ENCODE measurements at places on chromosomes 3 and 15.

GRCh38 chr3:12984023-12984823, 89.0 kb downstream of the IQSEC1 start:
- no peak for DNase-seq

- no peak for DNase-seq
Observed at GRCh38 chr3:38650248-38650951, 913 bp upstream of the SCN5A start.

- no peak for DNase-seq
Observed at GRCh38 chr15:101316529-101316928, 21.5 kb upstream of the SNRPA1 start.

DNA sequence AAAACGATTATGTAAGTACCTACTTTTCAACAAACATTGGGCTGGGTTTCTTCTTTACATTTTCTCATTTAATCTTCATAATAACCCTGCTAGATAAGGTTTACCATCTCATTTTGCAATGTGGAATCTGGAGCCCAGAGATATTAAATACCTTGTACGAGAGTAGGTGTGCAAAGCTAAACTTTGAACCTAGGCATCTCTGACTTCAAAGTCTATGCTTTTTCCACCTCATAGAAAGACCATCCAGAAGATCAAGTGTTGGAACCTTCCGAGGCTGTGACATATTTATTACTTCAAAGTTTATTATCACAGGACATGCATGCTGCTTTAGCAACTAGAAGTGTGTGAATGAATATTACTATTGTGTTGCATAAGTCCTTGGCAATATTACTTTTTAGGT, 497.2 kb upstream of the TPRG1 start:
- DNase-seq, result no peak

- DNase-seq, result no peak
Observed at GRCh38 chr3:1355691-1356090, 262.9 kb downstream of the CNTN6 start.

GRCh38 chr3:196639483-196640296, at the start of gene NRROS:
Gene NRROS, plus strand, starts transcription at chr3:196639694. Its CDS starts 14,846 bp downstream, at chr3:196654540.
- peak; percentile 44 for DNase-seq
